ENCODE measurements at places on chromosomes 4 and X.

GRCh38 chr4:23887989-23888388 lies 1.9 kb downstream of the PPARGC1A start:
- H3K4me3 ChIP-seq, result no peak overlapping the region
- H3K27ac ChIP-seq, result no peak overlapping the region
- no peaks in the 10 kb centered on the region for H3K27me3 ChIP-seq
- peaks cover 2% of the 10 kb centered on the region for H3K4me1 ChIP-seq
- H3K36me3 ChIP-seq, result no peaks in the 10 kb centered on the region

DNA sequence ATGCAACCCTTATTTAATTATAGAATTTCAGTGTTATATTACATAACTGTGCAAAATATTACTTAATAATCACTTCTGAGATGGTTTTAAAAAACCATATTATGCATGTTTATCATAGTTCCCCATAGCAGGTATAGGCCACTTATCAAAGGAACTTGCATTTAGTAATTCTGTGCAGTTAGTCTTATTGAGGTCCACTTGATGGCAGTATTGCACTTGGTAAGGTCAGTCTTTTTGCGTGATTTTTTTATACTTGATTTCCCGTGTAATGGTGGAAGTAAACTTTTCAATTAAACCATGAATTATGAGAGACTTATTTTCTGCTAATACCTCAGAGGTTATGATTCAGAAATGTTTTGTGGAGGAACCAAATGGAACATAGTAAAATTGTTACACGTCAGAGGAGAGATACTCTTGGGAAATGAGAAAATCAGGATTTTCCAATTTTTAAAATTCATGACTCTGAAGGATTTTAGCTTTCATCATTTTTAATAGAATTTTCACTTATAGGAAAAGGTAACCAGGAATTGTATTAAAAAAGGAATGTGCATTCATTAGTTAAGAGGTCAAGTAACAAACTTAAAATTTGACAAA lies 230.0 kb downstream of the CCSER1 start:
- no peak overlapping the region for H3K4me3 ChIP-seq
- no peak overlapping the region for H3K27ac ChIP-seq
- H3K27me3 ChIP-seq, result no peaks in the 10 kb centered on the region
- no peak for DNase-seq

DNA sequence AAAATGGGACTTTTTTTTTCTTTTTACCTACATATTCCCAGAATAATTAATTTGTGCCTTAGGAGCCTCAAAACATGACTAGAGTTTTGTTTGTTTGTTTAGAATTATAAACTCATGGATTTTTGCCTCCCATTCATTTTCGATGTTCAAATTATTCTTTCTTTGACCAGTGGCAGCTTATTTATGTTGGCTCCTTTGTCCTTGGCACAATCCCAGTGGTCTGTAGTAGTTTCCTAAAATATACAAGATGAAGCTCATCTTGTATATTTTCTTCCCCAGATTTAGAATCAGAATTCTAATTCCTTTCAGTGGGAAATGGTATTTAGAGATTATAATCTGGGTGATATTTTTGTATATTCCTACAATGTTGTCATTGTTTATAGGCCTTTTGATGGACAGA lies 27.2 kb downstream of the DCK start:
- DNase-seq, result no peak
- H3K27ac ChIP-seq, result no peak overlapping the region
- H3K4me1 ChIP-seq, result no peaks in the 10 kb centered on the region
- peaks cover 11% of the 10 kb centered on the region for H3K36me3 ChIP-seq
- no peak overlapping the region for H3K4me3 ChIP-seq

GRCh38 chrX:14801136-14801535 lies 71.7 kb downstream of the FANCB start:
- no peak for DNase-seq
- H3K27ac ChIP-seq, result no peak overlapping the region
- H3K4me3 ChIP-seq, result no peak overlapping the region
- no peaks in the 10 kb centered on the region for H3K27me3 ChIP-seq
- no peaks in the 10 kb centered on the region for H3K36me3 ChIP-seq
- no peaks in the 10 kb centered on the region for H3K4me1 ChIP-seq
